ENCODE measurements at places on chromosomes 11 and 22. TPM values are rescaled to one million over a fixed set of nuclear protein-coding genes. Genes with fewer than 3 reads are reported as not detected.

DNA sequence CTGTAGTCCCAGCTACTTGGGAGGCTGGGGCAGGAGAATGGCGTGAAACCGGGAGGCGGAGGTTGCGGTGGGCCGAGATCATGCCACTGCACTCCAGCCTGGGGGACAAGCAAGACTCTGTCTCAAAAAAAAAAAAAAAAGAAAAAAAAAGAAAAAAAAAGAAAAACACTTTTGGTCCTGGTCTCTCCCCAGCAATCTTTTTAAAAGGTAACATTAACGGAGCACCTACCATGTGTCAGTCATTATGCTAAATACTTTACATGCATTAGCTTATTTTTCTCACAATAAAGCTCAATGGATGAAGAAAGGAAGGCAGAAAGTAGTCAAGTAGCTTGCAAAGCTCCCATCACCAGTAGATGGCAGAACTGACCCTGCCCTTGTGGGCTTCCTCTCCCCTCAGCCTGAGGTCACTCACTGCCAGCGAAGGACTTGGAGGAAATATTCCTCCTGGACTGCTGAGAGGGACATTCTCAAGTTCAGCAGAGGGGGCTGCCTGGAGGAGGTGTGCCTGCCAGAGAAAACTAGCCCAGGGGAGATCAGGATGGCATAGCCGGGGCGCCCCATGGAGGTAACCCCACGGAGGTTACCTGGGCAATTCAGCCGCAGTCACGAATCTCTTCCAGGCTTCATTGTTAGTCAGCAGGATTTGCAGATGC is 15.5 kb downstream of the APOL3 start:
- DNase-seq, result no peak

- peak; percentile 11 for DNase-seq
These were observed 1164.4 kb downstream of the BRD1 start for GRCh38 chr22:48663297-48663696.

- no peak for DNase-seq
These were observed 783.6 kb downstream of the ETS1 start for GRCh38 chr11:127803755-127804154.

GRCh38 chr11:11243590-11244469 is 109.2 kb downstream of the CSNK2A3 start:
- peak; percentile 73 for DNase-seq

DNA sequence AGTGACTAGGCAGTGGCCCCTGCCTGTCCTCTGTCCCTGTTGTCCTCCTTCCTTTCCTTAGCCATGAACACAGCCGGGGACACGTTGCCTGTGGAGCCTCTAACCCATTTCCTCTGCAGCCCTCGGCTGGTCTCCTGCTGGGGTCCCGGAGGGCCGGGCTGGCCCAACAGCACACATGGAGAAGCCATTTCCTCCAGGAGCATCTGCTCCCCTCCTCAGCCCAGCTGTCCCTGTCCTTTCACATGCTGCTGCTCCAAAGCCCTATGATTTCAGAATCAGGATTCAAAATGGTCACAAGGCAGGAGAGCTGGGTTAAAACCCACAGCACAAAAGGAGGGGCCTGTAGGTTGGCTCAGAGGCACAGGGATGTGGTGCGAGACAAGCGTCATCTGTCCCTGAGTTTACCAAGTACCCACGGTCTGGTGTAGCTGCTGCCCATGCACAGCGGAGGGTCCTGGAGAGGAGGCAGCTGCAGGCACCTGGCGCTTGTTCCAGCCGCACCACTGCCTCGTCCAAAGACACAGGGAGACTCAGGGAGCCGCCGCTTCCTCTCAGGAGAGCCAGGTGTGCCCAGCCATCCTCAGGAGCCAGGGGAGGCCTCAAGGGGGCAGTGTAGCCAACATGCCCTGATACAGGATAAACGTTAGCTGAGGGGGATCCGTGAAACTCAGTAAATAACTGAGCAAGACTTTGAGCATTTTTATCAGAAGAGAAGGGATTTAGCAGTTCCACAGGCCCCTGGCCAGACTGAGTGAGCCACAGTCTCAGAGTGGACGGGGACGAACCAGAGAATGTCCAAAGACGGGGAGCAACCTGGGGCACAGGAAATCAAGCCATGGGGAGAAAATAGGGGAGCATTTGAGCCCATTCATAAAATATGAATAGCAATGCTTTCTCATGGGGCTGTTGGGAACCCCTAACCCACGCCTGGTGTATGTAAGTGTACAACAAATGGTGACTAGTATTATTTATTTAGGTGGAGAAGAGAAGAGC is 3.9 kb upstream of the VSIG10L2 start:
- no peak for DNase-seq

DNA sequence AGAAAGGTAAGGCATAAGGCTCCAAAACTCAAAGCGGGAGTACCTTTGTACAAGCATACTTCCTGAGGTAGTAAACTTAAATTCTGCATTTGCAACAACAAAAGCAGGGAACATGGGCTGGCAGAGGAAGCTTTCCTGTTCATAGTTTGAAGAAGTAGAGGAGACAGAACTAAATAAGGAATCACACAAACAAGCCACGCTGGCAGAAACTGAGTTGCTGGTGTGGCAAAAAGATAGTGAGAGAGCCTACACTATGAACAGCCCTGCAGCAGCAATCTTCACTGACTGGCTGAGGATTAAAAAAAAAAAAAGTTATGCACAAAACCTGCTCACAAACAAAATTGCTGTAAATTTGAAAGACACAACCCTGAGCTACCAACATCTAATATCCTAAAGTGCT is 46.5 kb downstream of the FCHSD2 start:
- DNase-seq, result no peak

DNA sequence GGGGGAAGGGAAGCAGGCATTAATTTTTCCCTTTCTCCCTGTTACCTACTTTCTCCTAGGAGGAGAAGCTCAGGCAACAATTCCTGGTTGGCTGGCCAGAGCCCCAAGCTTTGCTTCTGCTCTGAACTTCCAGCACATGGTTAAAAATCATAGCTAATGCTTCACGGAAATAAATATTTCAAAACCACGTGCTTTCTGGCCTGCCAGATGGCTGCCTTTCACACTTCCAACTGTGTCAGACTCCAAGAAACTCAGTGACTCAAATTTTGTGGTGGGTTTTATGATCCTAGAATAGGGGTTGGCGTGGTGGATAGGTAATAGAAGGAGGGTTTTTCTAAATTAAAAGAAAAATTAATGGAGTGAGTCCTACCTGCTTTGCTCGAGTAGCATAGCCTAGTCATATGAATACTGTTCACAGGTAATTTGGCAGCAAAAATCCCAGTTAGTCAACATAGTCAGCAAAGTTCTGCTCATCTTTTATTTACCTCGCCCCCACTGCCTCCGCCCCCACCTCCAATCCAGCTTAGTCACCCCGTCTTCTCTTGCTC is 58.6 kb downstream of the SC5D start:
- DNase-seq, result no peak

DNA sequence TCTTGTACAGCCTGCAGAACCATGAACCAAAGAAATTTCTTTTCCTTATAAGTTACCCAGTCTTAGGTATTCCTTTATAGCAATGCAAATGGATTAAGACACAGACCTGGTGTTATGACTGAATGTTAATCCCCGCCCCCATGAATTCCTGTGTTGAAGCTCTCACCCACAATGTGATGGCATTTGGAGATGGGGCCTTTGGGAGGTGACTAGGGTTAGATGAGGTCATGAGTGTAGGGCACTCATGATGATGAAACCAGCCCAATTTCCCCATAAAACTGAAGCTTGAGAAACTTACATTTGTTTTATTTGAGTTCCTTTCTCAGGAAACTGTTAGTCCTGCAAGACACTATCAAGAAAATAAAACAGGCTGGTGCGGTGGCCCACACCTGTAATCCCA is 115.8 kb upstream of the THY1 start:
- no peak for DNase-seq

DNA sequence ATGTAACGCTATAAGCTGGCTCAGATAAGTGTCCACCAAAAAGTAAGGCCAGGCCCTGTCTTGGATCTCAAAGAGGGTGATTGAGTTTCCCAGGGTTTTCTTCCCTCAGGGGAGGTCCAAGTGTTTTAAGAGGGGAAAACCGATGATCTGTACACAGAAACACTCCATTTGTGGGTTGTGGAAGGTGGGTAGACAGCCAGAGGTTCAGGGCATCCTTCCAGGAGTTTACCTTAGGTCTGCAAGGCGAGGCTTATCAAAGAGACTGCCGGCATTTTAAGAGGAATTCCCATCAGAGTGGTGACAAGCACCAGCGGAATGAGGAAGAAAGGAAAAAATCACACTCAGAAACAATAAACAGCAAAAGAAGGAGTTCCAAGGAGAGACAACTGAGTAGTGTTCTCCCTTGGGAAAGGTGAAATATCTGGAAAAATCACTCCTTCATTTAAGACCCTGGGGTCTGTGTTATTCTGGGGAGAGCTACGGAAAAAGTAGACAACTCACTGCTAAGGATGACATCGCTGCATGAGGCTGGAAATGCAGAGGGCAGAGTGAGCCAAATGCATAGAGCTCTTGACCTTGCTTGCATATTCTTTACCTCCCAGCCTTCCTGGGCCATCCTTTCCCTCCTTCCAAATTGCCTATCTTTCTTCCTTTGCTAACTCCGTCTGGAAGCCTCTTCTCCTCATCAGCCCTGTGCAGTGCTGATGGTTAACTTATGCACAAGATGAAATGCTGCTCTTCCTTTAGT is 22.1 kb upstream of the MMP7 start:
- no peak for DNase-seq

DNA sequence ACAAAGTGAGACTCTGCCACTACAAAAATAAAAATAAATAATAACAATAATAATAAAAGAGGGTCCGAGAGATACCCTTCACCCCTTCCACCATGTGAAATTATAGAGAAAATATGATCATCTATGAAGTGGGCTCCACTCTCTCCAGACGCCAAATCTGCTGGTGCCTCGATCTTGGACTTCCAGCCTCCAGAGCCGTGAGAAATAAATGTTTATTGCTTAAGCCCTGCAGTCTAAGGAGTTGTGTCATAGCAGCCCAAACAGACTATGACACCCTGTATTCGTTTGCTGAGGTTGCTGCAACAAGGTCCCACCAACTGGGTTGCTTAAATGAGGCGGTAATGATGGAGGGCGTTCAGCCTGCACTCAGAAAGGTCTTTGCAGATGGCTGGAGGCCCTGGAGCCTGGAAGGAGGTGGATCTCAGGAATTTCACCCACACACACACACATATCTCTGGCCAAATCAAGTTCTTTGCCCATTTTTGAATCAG is 7.6 kb upstream of the SEPTIN5 start:
- DNase-seq, result no peak

DNA sequence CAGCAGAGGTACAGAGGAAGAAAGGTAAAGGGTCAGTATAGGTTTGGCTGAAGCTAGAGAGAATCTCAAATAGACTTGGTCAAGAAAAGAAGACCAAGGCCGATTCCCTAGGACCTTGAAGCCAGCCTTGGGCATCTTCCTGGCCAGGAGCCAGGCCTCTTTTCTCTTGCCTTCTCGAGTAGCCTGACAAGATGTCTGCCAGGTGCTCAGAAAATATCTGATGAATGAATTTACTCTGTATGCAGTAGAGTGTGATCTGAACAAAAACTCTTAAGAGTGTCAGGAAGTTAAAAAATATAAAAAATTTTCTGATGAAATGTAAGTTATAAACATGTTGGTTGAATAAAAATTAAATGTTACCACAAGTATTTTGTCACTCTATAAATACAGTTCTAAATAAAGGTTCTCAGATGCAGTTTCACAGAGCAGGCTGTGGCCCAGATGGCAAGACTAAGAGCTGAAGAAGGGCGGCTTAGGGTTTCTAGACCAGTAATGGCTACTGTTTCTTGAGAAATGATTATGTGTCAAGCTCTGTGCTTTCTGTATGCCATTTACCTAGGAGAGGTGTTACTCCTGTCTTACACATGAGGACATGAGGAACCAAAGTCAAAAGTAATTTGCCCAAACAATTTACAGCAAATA is 98.1 kb downstream of the ATXN10 start:
- DNase-seq, result no peak

DNA sequence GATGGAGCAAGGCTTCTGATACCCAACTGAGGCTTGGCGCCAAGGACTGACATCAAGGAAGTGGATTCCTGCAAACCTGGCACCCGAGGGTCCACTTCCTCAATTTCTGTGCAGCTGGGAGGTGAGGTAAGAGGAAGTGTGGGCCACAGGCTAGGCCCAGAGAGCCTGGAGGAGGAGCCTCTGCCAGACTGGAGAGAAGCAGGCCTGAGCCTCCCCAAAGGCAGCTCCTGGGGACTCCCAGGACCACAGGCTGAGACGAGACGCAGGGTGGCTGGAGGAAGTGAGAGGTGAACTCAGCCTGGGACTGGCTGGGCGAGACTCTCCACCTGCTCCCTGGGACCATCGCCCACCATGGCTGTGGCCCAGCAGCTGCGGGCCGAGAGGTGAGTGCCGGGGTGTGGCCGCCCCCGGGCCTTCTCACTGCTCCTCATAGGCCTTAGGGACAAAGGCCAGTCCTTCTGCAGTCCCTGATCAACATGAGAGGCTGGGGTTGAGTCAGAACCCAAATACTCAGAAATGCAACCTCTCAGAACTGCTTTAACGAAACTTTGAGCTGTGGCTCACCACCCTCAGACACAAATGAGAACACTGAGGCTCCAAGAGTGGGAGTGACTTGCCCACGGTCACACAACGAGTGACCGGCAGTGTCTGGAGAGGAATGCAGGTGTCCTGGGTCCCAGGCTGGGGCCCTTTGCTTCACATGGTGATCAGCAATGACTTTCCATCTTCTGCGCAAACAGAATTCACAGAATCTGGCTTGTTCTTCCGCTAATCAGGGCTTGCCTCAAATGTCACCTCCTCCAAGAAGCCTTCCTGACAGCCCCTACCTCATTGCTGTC is at the start of gene NCF4:
Gene NCF4, plus strand, starts transcription at position 186 of the 839 bp plus-strand sequence. Its CDS starts 166 bp downstream, at position 352.
- peak; percentile 90 for DNase-seq

DNA sequence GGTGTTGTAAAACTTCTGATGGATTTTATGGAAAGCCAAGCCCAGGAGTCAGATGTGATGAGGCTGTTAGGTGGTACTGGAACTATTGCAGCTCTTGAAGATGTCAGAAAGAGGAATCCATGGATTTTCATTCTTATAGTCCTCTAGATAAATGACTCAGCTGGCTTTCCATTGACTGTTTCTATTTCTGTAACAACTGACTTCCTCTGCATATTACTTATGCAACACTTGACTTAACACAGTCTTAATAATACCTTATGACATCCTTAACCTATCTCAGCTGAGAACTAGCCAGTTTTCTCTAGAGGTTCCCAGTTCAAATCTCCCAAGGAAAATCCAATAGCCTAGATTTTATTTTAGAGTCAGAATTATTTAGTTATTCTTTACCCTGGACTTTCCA is 263.8 kb downstream of the LUZP2 start:
- DNase-seq, result no peak

The RASD2 gene
- 9.5 TPM for total RNA-seq

The OR56A1 gene
- not detected for total RNA-seq

The CD3D gene
- total RNA-seq, result not detected

The KRTAP5-2 gene
- total RNA-seq, result not detected

The SLC6A5 gene
- not detected for total RNA-seq

Measured in Right ventricle myocardium inferior (tissue), 1 donor.